ENCODE measurements at places on chromosomes 7 and 10. TPM values are rescaled to one million over a fixed set of nuclear protein-coding genes. Genes with fewer than 3 reads are reported as not detected.

DNA sequence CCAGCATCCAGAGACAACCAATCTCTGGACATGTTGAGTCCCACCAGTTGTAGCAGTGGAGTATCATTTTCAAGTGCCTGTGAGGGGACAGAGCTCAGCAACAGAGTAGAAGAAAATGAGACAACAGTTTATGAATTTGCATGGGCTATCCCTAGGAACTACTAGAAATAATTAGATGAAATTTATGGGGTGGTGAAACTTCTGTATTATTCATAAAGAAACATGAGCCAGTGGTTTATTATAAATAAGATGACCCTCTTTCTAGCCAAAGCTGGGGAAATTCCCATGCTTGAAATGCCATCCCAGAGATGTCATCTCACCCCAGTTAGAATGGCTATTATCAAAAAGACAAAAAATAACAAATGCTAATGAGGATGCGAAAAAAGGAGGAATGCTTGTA is 55.1 kb upstream of the ITGB8 start:
- no peak for DNase-seq

GRCh38 chr10:132580143-132580542 is 42.6 kb downstream of the INPP5A start:
- DNase-seq, result no peak

GRCh38 chr7:124813994-124814798 is 48.6 kb upstream of the GPR37 start:
- no peak for DNase-seq

DNA sequence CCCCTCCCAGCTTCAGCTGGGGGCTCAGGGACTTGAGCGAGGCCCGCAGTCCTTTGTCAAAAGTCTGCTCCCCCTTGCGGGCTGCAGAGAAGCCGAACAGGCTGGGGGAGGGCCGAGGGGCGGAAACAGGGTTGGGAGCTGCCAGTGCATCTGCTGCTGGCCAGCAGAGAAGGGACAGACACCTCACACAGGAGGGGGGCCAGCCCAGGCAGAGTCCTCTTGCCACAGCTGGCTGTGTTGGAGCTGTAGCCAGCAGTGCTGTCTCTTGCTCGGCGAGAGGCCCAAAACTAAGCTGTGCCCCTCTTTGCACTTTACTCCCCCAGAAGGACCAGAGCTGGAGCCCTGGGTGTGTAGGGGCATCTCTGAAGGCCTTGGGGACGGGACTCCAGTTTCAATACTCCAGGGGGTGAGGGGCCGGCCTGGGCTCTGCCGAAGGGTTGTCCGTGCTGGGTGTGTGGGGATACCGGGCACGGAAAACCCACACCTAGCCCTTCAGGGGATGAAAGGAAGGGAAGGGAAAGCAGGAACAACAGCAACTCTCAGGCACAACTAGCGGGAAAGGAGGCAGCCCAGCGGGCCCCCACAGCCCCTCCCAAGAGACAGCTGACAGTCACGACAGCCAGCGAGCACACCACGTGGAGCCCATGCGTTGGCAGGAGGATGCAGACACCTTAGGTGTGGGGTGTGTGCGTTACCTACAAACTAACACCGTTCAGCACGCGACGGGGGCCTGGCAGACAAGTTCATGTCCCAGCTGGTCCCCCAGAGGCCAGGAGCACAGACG is 17.8 kb downstream of the YKT6 start:
- DNase-seq, result no peak

DNA sequence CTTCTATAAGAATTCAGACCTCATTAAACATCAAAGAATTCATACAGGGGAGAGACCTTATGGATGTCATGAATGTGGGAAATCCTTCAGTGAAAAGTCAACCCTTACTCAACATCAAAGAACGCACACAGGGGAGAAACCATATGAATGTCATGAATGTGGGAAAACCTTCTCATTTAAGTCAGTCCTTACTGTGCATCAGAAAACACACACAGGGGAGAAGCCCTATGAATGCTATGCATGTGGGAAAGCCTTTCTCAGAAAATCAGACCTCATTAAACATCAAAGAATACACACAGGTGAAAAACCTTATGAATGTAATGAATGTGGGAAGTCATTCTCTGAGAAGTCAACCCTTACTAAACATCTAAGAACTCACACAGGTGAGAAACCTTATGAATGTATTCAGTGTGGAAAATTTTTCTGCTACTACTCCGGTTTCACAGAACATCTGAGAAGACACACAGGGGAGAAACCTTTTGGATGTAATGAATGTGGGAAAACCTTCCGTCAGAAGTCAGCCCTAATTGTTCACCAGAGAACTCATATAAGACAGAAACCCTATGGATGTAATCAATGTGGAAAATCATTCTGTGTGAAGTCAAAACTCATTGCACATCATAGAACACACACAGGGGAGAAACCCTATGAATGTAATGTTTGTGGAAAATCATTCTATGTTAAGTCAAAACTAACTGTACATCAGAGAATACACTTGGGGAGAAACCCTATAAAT is 24.1 kb downstream of the ZNF37A start:
- no peak for DNase-seq

MYOZ1 gene
- total RNA-seq, result 0.21 TPM

DNA sequence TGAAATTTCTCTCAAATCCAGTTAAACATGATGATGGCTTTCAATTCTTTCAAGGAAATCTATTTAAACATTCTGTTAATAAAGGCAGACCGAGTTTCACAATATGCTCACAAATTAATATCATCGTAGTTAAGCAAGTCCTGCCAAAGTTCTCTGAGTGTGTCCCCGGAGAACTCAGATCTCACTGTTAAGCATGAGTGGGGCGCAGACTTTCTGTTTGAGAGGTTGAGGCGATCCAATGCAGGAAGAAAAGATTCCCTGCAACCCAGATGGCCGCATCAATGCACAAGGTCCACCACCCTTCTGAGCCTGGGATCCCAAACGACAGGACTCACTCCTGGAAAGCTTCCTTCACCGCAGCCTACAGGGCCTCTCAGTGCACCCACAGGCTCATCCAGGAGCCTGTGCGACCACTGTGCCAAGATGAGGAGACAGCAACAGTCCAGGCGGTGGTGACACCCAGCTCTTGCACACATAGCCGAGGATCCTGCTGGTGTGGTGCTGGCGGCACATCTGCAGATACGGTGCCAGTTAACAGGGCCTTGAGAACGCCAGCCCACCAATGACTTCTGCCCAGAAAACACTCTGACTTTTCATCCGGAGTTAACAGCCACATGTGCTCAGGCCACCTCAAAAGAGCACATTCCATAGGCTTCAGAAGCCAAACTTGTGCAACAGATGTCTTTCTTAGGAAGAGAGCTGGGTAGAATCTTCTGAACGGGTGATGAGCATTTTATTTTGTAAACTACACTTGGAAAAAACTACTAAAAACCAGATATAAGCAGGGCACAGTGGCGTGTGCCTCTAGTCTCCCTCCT is 102.1 kb downstream of the ZRANB1 start:
- DNase-seq, result no peak

CALN1 gene
- total RNA-seq, result not detected

- peak; percentile 96 for DNase-seq
Observed at GRCh38 chr7:6256677-6257535, 15.5 kb downstream of the CYTH3 start.

DNA sequence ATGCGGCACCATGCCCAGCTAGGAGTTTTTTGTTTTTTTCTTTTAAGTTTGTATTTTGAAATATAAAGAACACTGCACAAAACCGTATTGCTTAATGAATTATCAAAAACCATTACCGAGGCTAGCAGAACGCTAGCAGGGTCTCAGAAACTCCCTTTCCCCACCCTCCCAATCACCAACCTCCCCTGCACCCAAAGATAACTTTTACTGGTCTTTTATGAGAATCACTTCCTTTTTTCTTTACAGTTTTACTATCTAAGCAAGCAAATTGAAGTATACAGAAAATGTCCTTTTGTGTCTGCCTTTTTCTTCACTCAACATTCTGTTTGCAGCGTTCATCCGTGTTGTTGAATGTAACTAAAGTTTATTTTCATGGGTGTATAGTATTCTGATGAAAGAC is 13.4 kb downstream of the HIP1 start:
- DNase-seq, result no peak

- no peak for DNase-seq
Observed at GRCh38 chr7:90347759-90348158, 1.2 kb downstream of the GTPBP10 start.

GRCh38 chr10:110649347-110650264 is 5.5 kb downstream of the RBM20 start:
- no peak for DNase-seq

DNA sequence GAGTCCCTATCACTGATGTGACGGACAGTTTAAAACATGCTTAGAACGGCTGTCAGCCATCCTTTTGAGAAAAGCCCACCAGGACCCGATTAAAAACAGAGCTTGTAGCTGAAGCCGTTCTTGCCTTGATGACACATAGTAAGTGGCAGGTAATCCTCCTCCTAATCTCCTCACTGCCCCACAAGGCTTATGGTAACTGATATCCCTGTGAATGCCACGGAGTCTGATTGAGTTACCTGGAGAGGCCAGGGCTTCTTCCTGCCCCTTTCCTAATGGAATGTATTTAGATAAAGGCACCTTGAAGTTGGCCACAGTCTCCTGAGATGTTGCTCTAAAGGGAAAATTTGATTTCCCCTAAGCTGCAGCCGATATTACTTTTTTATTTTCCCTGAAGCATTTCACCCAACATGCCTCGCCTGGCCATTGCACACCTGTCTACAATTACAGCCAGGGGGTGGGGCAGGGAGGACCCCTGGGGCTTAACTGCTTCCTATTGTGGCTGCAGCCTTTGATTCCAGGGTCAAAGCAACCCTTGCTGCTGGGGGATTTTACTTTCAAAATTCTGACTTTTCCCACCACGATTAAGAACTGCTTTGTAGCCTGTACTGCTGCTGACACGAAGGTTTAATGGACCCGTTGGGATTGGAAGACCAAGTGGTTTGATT is 169.0 kb upstream of the GPR26 start:
- DNase-seq, result no peak

- peak; percentile 70 for DNase-seq
Observed at GRCh38 chr10:6924166-6924565, 344.1 kb upstream of the PRKCQ start.

- DNase-seq, result no peak
Observed at GRCh38 chr7:77542409-77542808, 5.3 kb downstream of the PTPN12 start.

DNA sequence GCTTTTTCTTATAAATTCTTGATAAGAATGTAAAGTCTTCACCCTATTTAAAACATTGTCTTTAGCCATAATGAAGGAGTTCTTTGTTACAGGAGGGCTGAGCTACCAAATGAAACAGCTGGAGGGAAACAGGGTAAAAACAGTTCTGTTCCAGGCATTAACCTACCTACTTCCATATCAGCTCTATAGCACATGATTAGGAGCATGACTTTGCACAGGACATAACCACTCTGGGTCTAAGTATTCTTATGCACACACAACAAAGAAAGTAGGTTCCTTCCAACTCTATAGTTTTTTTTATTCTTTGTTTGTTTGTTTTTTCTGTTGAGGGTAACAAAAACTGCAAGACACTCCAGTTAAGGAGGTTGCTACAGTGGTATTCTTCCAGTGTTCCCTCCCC is 52.7 kb downstream of the SCIN start:
- DNase-seq, result peak; percentile 89

ZPBP gene
- not detected for total RNA-seq

GRCh38 chr7:137096607-137097006 is 228.2 kb downstream of the CHRM2 start:
- DNase-seq, result no peak

- DNase-seq, result no peak
Observed at GRCh38 chr10:33635967-33636515, 301.6 kb upstream of the NRP1 start.

DNA sequence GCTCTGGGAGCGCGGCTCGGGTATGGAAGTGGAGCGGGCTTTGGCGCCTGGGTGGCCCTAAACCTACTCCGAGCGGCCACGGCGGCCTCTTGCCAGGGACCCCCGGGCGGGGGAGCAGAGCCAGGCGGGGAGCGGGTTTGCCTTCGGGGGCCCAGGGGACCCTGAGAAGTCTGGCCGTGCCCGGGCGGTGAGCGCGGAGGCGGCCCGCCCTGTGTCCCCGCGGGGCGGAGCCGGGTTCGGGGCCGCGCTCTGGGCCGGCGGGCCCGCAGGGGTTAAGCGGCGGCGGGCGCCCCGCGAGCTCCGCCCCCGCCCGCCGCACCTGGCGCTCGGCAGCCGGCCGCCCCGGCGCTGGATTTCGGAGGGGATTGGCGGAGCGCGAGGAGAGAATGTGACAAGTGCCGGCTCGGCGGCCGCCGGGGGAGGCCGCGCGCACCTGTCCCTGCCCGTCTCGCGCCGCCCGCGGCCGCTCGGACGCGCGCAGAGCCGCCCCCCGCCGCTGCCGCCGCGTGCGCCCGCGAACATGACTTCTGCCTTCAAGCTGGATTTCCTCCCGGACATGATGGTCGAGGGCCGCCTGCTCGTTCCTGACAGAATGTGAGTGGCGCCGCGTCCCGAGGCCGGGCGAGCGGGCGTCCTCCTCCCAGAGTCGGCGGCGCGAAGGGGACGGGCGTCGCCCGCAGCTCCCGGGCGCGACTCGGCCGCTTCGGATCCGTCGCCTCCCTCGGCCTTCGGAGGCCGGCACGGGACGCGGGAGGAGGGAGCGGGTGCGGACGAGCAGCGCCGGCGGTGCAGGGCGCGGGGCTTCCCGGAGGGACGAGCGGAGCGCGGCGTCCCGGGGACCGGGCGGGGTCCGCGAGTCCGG is at the start of gene CELF2:
Gene CELF2 (plus strand): TSS at position 303 of the 862 bp plus-strand sequence. CDS start 218 bp downstream, at position 521.
- peak; percentile 5 for DNase-seq

- DNase-seq, result no peak
Observed at GRCh38 chr7:42193471-42194129, 43.4 kb downstream of the GLI3 start.

- DNase-seq, result no peak
Observed at GRCh38 chr10:121324678-121325213, 273.5 kb downstream of the FGFR2 start.

THNSL1 gene
- total RNA-seq, result 11.5 TPM

- no peak for DNase-seq
Observed at GRCh38 chr10:1159131-1160061, 103.2 kb downstream of the WDR37 start.

- no peak for DNase-seq
Observed at GRCh38 chr7:144527051-144527471, 123.6 kb upstream of the NOBOX start.

DNA sequence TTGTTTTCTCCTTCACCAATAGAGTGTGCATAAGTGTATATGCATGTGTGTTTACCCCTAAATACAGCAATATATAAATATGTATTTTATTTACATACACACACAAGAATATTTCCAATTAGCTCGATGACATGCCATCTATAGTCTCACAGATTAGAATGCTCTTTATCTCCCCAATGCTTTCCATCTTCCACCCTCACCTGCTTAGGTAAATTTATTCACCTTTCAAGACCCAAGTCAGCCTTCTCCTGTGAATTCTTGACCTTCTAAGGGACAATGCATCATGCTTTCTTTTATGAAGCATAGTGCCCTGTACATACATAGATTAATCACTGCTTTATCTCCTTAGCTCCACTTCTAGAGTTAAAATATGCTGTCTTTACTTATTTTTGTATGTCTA is 49.7 kb downstream of the SEMA3A start:
- no peak for DNase-seq

- no peak for DNase-seq
Observed at GRCh38 chr10:7411671-7412128, 866 bp upstream of the SFMBT2 start.

DNA sequence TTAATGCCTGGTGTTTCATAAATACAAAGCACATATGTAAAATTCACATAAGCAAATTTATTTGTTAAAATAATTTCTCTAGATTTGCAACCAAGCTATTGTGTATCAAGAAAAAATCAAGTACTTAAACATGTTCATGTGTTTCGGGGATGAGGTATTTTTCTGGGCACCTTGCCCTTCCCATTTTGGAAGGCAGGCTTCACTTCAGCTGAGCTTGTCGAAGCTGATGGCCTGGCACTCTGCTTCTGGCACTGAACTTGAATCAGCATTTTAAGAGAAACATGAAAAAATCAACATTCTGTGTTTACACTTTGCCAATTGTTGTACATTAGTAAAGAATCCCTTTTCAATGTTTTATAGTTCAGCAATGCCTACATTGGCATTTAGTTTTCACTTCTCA is 179.1 kb upstream of the STEAP4 start:
- DNase-seq, result no peak

Data from SK-MEL-5 (cell line).